ENCODE measurements at places on chromosomes 7 and 10.

GRCh38 chr7:84248267-84248666, 53.7 kb upstream of the SEMA3A start:
- no peak for DNase-seq

- DNase-seq, result no peak
These were observed 41.9 kb upstream of the DAGLB start for GRCh38 chr7:6489612-6490011.

DNA sequence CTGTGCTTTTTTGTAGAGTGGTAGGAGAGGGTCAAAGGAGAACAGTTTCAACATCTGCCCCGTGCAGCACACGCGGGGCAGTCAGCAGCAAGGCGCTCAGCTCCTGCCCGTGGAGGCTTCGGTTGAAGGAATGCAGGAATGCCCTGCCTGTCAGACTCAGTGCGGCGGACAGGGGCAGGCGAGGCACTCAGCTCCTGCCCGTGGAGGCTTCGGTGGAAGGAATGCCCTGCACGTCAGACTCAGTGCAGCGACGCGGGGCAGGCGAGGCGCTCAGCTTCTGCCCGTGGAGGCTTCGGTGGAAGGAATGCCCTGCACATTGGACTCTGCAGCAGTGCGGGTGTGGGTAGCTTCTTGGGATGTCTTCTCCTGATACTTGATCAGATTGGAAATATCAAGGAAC, 37.0 kb downstream of the PPP2R2D start:
- DNase-seq, result no peak

DNA sequence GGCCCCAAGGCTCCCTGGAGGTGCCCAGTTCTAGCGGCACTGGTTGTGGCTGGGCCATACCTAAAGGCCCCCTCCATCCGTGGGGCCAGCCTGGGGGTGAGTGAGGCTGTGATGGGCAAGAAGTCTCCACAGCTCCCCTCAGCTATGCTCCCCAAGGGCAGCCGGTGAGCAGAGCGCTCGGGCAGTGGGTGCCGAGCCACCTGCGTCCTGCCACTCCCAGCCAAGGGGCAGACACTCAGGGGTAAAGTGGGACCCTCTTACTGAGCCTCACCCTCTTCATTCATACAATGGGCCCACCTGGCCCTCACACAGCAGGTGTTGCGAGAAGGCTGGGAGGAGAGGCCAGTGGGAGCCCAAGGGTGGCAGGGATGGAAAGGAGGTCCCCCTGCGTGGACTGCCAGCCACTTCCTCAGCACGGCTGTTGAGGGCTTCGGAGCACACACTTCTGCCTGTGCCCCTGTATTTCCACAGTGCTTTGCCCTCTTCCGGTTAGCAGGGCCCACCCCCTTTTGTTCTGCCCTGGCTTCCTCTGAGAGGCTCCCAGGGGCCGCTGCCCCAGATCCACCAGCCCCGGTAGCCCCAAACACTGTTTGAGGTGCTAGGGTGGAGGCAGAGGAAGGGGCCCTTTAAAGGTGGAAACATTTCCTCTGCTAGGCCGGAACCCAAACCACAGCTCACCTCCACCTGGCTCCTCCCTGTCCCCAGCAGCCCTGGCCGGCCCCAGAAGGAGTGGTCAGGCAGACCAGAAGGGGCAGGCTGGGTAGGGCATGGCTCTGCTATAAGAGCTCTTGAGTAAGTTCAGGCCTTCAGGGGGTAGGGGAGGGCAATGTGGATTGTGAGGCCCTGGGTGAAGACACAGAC, 16.4 kb upstream of the C10orf105 start:
- DNase-seq, result no peak
